CD8-positive, alpha-beta memory T cell (primary cell): ENCODE measurements at places on chromosomes 1 and 21. TPM values are rescaled to one million over a fixed set of nuclear protein-coding genes. Genes with fewer than 3 reads are reported as not detected.

RAB4A gene
- total RNA-seq: 34.9 TPM

- peaks cover 47% of the 10 kb centered on the region for H3K4me1 ChIP-seq
- peaks cover 8% of the 10 kb centered on the region for H3K36me3 ChIP-seq
- peak overlapping the region; percentile 97 for H3K4me3 ChIP-seq
- DNase-seq: peak; percentile 92
Measured at GRCh38 chr1:167517535-167518330, 596 bp downstream of the CD247 start.

DNA sequence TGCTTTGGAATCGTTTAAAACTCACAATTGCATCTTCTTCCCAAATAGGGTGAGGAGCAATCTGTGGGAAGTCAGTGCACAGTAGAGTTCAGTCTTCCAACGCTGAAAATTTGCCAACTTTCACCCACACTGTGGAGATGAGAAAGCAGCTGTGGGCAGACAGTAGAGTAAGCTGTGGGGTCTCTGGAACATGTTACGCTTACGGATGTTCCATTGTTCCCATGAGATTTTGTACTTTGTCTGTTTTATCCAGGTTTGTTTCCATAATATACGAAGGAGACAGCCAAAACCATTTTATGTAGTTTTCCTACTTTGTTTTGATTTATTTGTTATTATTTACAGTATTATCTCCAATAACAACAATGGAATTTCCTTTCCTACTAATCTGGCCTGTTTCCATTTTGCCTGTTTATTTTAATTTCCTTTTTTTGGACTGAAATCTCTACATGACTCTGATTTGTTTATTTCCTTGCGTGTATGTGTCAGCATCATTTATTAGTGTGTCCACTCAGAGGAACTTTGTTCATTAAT lies 65.1 kb upstream of the RGL1 start:
- no peak overlapping the region for H3K27ac ChIP-seq
- H3K4me3 ChIP-seq: no peak overlapping the region
- DNase-seq: no peak
- H3K27me3 ChIP-seq: no peaks in the 10 kb centered on the region
- no peaks in the 10 kb centered on the region for H3K4me1 ChIP-seq

CCDC185 gene
- total RNA-seq: not detected

C1QTNF12 gene
- 0.51 TPM for total RNA-seq
